ENCODE measurements at places on chromosomes 5 and 9.

DNA sequence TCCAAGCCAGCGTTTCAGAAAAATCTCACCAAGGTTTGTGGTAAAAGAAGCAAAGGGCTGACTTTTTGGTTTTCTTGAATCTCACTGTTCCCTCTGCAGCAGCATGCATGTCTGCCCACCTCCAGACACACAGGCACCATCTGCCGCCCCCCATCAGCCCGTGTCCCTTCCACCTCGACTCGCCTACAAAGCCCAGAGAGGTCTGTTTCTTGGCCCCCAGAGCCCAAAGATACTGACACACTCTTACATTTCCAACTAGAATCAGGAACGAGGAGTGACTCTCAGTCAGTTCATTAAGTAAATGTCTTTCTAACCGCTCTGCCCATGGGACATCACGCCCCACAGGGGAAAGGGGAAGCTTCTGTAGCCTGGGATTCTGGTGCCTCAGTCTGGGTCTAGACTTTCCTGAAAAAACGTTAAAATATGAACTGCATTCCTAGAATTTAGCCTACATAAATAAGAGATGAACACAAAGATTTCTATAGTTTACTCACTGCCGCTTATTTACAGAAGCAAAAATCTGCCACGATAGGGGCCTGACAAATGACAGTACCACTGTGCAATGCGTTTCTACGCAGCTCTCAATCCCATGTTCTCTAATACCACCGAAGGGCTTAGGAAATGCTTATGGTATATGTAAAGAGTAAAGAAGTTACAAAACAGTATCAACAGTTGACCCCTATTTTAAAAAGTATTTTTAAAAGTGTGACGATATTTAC, 4.1 kb downstream of the IL4 start:
- no peak for DNase-seq

GRCh38 chr5:115553082-115553481, 8.5 kb upstream of the FEM1C start:
- DNase-seq = no peak

DNA sequence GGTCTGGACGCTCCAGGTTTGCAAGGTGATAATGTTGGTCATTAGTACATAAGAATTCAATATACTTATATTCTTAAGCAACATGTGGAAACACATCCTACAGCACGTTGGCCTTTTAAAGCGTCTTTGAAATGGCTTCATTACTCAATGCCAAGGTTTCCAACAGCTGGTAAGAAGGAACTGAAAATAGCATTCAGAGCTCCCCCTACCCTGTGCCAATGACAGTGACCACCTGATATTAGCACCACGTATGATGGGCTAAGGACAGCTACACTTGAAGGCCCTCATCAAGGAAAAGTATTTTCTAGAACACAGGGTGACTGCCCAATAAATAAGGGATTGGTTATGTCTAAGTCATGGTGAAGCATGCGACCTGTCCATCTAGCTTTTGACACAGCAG, 9.9 kb downstream of the ZNF622 start:
- DNase-seq = no peak

DNA sequence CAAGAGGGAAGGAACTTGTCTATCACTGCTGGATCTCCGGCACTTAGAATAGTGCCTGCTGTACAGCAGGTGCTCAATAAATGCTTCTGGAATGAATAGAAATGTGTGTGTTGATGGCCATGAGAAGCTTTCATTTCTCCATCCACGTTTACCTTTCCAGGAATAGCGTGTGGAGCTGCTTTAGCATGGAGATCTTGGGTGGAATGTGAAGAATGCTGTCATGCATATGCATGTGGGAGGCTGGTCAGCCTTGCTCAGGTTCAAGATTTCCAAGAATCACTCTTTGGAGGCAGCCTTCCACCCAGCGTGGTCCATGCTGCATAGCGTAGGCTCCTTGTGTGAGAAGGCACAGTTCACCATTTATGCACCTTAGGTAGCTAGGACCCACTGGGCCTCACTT, 19.2 kb downstream of the COL15A1 start:
- no peak for DNase-seq

- no peak for DNase-seq
Measured at GRCh38 chr5:177232358-177232757, 71.2 kb downstream of the RAB24 start.

DNA sequence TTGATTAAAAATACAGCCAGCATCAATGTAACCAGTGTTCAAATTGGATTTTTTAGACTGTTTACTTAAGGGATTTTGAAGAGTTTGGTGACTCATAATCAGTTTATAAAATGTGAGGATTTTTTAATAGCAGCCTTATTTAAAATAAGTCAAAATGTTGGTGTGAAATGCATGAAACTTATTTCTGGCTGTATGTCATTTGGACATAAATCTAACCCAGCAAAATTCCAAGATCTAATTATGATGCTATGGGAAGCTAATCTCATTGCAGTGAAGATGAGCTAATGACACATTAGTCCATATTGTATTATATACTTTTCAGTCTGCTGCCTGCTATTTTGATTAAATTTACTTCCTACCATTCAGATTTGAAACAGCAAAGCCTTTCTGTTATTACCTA, 140.3 kb downstream of the AOPEP start:
- no peak for DNase-seq

DNA sequence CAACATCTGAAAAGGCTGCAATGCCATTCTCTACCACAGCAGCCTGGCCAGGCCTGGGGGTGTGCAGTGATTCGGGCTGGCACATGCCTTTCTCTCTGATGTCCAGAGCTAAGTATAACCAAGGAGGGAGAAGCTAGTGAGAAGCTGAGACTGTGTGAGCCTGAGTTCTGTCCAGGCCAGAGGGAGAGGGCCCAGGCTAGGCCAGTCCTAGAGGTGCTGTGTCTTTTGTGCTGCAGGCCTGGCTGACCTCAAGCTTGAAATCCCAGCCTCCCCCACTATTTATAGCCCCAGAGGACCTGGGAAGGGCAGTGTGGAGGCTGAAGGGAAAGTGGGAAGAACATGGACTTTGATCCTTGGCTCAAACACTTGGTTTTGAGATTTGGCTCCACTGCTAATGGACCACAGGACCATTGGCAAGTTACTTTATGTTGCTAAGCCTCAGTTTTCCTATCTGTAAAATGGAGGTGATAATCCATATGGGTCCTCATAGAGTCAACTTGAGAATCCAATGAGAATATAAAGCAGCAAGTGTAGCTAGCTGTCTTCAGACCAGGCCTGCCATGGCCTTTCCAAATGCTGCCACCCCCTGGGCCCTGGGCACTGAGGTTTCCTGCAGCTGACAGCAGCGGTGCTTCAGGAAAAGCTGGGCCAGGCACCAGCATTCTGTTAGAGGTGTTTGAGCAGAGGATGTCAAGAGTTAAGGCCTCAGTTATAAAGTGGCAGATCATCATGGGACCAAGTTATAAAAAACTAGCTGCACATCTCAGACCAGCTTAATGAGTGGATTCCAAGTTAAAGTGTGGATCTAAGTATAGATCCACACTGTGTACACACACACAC, 21.1 kb downstream of the BNIP1 start:
- DNase-seq = no peak

GRCh38 chr9:38257626-38258215, 134.8 kb upstream of the ALDH1B1 start:
- no peak for DNase-seq

- no peak for DNase-seq
Measured at GRCh38 chr9:134738869-134739659, 97.5 kb downstream of the COL5A1 start.

DNA sequence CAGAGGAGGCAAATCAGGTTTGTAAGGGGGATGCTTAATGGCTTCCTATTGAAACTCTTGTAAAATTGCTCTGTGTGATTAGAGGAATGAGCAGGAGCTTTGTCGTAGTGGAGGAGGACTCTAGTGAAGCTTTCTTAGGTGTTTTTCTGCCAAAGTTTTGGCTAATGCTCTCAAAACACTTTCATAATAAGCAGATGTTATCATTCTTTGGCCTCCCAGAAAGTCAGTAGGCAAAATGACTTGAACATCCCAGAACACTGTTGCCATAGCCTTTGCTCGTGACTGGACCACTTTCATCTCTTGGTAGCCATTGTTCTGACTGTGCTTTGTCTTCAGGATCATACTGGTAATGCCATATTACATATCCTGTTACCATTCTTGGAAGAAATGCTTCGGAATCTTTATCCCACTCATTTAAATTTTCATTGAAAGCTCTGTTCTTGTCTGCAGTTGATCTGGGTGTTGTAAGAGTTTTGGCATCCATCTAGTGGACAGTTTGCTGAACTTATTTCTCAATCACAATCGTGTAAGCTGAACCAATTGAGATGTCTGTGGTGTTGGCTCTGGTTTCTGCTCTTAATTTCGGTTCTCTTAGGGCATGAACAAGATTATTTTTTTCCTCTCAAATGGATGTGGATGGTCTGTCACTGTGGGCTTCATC, 187.6 kb downstream of the COMMD10 start:
- DNase-seq = no peak

DNA sequence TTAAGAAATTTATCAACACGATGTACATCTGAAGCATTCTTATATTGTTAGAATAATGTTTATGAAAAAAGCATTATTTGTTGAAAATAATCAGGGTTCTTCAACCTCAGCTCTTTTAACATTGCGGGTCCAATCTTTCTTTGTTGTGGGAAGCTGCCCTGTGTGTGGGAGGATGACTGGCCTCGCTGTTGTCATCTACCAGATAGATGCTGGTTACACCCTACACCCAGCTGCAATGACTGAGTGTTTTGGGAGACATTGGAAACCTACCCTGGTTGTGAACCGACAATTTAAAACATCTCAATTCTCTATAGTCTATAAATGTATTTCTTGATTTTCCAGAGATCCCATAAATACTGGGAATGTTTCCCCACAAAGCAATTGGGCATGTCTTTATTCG, 794.2 kb upstream of the CDH10 start:
- no peak for DNase-seq

- DNase-seq = no peak
Measured at GRCh38 chr9:94101162-94101853, 17.0 kb downstream of the PTPDC1 start.

DNA sequence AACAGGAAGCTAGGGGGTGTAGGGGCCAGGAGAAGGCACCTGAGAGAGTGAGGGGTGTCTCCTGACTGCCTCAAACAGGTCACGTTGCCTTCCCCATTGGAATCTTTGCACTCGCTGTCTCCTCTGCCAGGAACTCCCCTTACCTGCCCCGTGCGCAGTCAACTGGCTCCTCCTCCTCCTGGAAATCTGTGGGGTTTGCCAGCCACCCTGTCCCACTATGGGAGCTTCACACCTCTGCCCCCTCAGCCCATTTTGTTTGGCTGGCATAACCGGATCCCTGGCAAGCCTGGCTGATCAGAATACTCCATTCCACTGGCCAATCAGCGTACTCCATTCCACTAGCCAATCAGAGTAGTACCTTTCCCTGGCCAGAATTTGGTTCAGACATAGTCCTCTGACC, 10.4 kb upstream of the SLC34A1 start:
- no peak for DNase-seq

- no peak for DNase-seq
Measured at GRCh38 chr9:93629920-93630319, 53.5 kb downstream of the PHF2 start.

- DNase-seq = no peak
Measured at GRCh38 chr5:131639148-131639547, 4.1 kb upstream of the RAPGEF6 start.

GRCh38 chr5:146448783-146449519, 1.8 kb downstream of the TCERG1 start:
- no peak for DNase-seq

DNA sequence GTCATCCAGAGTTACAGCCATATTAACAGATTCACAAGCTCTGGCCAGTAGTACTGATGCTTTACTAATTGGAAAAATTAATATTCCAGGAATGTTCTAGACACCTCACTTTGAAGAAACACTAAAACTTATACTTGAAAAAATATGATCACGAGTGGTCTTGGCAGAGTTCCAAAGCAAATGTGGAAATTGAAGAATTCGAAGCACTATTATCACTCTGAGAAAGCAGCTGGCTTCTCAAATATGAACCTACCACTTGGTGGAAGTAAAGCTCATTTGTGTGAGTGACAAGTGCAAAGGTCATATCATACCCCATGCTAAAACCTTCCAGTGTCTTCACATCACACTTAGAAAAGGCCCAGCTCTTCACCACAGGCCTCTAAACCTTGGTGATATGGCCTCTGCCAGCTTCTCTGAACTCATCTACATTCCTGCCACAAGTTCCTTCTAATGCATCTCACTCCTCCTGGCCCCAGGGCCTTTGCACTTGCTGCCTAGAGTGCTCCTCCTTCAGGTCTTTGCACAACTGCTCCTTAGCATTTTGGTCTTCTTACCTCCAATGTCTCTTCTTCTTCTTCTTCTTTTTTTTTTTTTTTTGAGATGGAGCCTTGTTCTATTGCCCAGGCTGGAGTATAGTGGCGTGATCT, 175.7 kb upstream of the SMIM23 start:
- DNase-seq = no peak

DNA sequence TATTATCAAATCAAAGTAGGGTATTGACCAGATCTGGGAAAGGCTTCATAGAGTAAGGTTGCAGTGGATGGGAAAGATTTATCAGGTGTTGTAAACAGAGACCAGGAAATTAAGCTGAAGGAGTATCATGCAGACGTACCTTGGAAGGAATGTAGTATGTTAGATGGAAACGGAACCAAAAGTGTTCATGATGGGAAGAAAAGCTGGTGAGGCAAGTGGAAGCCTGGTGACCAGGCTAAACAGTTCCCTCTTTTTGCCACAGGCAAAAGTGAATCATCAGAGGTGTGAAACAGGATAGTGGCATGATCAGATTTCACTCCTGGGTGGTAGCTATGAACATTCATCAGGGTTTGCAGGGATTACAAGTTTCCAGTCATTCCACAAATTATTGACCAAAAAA, 780.1 kb upstream of the DMAC1 start:
- DNase-seq = no peak

GRCh38 chr5:74257645-74258313, 382.7 kb downstream of the ENC1 start:
- DNase-seq = no peak

DNA sequence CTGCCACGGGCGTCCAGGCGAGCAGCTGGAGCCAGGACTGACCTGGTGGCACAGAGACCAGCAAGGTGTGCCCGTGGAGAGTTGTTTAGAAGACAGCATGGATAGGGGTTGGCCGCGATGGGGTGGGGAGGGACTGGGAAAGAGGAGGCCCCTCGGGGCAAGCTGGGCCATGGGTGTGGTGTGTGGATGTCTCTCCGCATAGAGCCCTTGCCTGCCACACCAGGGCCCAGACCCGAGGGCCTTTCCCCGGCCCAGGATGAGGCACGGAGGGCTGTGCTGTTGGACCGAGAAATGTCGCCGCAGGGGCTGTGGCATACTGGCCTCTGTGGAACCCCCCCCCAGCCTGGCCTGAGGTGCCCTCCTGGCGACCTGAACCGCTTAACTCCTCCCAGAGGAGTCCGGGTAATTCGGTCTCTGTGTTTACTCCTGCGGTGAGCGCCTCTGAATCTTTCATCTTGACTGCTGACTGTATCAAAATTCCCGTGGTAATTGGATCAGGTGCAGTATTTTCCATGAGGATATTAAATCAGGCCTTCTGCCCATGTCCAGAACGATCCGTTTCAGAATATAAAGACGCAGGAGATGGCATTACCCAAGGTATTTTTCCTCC, 22.5 kb upstream of the LAMC3 start:
- no peak for DNase-seq

DNA sequence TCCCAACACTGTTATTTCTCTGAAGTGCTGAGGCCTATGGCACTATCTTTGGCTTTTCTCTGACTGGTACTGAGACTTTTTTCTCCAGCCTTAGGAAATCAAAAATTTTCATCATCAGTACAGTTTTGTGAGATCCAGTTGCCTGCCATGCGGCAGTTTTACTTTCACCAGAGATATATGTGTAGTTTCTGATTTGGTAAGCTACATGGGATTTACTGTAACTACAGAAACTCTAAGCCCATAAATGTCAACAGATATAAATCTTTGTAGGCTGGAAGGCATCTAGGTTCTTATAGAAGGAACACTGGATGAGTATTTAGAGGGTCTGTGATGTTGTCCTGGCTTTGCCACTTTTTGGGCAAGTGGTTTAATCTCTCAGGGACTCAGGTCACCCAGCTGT, 69.0 kb downstream of the DOCK2 start:
- no peak for DNase-seq

All from NCI-H748 treated with DMSO at 0.1 percent for 48 hours (cell line).